ENCODE measurements at places on chromosomes 1 and 21. TPM values are rescaled to one million over a fixed set of nuclear protein-coding genes. Genes with fewer than 3 reads are reported as not detected.

The FNDC5 gene
- polyA plus RNA-seq, result 15.6 TPM

The SAMD13 gene
- polyA plus RNA-seq, result 2.9 TPM

The TIAM1 gene
- polyA plus RNA-seq, result 5.8 TPM

The CCDC185 gene
- not detected for polyA plus RNA-seq

The TMEM269 gene
- polyA plus RNA-seq, result 0.07 TPM

The MPL gene
- polyA plus RNA-seq, result 0.63 TPM

The SLFNL1 gene
- 0.23 TPM for polyA plus RNA-seq

The GNG4 gene
- 62.4 TPM for polyA plus RNA-seq

The LCE1C gene
- not detected for polyA plus RNA-seq

The GPR161 gene
- 8.2 TPM for polyA plus RNA-seq

The ERICH3 gene
- 0.07 TPM for polyA plus RNA-seq

The C1orf74 gene
- polyA plus RNA-seq, result 2.5 TPM

The RGS8 gene
- polyA plus RNA-seq, result 4.8 TPM

The LRRIQ3 gene
- 0.52 TPM for polyA plus RNA-seq

The TTC34 gene
- 0.12 TPM for polyA plus RNA-seq

The HTR1D gene
- polyA plus RNA-seq, result 0.05 TPM

The DNASE2B gene
- polyA plus RNA-seq, result not detected

The HPCAL4 gene
- polyA plus RNA-seq, result 11.1 TPM

The HOOK1 gene
- 0.35 TPM for polyA plus RNA-seq

The AADACL4 gene
- polyA plus RNA-seq, result 0.38 TPM

The CLDN17 gene
- polyA plus RNA-seq, result not detected

Measured in ovary (tissue), 10 donors.